Foreskin keratinocyte (primary cell): ENCODE measurements at places on chromosomes 5 and 9.
A peak's percentile ranks its signal among the peaks of the same experiment; 100 is the strongest.

- DNase-seq = no peak
These were observed 112.7 kb downstream of the OSTF1 start for GRCh38 chr9:75200892-75201470.

DNA sequence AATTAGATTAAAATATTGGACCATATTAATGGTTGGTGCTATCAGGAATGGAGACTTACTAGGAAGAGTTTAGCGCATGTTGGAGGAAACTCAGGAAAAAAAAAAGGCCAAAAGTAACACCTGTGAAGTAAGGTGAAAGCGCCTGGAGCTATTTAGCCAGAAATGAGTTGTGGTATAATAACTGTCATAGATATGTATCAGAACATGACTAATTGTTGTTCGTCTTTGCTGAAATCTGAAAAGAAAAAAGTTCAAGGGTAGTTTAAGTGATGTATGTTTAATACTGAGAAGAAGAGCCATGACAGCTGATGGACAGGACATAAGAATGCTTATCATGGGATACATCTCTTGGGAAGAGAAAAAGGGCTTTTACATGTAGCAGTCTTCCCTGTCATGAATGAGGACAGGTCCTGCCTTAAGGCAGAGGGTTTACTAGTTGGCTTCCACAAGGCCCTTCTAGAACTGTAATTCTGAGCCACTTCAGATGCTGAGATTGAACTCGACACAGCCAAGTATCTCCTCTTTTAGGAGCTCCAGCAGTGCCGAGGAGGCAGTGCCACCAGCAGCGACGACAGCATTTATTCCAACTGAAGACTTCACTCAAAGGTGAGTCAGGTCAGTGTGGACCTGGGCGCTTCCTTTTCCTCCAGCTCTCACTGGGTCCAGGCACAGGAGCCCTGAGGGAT, 940 bp upstream of the CAMK4 start:
- DNase-seq = peak; percentile 77

- no peak for DNase-seq
These were observed 31.5 kb upstream of the ALDH1A1 start for GRCh38 chr9:72984226-72984947.

- DNase-seq = no peak
These were observed 39.9 kb downstream of the FNIP1 start for GRCh38 chr5:131756942-131757341.

GRCh38 chr9:124695280-124695890, 75.7 kb downstream of the NR6A1 start:
- peak; percentile 44 for DNase-seq

GRCh38 chr5:112342389-112342788, 76.7 kb downstream of the EPB41L4A start:
- DNase-seq = no peak

GRCh38 chr5:180802325-180803180, at the start of gene MGAT1:
Gene MGAT1, minus strand, starts transcription at chr5:180802806. Its CDS starts 9,835 bp downstream, at chr5:180792971.
- DNase-seq = no peak

DNA sequence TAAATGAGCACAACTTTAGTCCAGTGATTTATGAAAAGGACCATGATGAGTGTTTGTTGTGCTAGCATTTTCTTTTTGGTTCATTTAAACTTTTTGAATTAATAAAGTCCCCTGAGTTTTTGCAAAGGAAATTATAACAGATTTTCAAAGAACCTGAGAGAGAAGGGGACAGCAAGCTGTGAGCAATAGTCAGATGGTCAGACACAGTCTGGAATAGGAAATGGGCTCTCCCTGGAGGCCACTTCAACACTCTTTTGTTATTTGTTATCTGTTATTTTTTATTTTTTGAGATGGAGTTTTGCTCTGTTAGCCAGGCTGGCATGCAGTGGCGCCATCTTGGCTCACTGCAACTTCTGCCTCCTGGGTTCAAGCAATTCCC, 171.1 kb downstream of the ARHGEF28 start:
- DNase-seq = no peak

DNA sequence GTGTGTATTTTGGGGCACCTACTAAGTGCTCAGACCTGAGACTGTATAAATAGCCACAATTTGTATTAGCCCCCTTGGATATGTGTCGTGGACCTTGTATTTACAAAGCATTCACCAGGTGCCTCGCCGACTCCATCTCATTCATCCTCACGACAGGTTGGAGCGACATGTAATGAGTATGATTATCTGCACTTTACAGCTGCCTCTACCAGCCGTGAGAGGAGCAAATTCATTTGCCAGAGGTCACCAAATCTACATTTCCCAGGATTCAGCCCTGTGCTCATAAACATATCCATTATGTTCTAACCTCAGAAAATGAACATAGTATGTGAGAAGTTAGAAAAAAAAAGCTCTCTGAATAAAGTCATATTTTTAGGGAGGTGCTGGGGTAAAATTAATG, 167.4 kb downstream of the ZDHHC21 start:
- no peak for DNase-seq
